ENCODE measurements at places on chromosomes 7 and 10. TPM values are rescaled to one million over a fixed set of nuclear protein-coding genes. Genes with fewer than 3 reads are reported as not detected.

DNA sequence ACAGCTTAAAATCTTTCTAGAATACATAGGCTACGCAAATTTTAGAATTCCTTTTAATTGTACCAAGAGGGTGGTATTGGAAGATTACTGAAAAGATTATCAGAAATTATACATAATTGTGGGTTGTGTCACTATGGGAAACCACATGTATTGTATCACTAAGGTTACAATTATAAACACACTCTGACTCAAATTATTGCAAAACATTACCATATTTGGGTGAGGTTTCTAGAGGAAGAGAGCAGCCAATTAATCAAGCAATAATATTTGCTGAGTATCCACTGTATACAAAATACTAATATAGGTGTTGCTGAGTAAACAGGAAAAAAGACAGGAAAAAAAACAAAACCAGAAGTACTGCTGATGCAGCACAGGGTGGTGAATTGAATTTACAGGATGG is 3.1 kb upstream of the CAPZA2 start:
- DNase-seq, result peak; percentile 73

DNA sequence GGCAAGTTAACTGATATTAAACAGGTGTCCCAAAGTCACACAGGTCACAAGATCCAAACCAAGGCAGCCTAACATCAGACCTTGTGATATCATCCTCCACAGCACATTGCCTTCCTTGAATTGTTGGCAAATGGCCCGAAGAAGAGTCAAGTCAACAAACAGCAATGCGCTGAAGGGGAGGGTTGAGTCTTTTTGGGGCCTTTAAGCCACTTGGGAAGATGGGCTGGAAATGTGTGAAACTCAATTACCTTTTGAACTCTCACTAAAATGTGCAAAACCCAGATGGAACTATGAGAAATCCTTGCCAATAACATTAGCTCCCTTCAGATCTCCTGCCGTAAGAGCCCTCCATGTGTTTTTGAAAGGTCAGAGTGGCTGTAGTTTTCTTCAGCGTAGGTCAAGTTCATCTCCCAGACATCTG is 47.9 kb upstream of the STK17A start:
- no peak for DNase-seq

DNA sequence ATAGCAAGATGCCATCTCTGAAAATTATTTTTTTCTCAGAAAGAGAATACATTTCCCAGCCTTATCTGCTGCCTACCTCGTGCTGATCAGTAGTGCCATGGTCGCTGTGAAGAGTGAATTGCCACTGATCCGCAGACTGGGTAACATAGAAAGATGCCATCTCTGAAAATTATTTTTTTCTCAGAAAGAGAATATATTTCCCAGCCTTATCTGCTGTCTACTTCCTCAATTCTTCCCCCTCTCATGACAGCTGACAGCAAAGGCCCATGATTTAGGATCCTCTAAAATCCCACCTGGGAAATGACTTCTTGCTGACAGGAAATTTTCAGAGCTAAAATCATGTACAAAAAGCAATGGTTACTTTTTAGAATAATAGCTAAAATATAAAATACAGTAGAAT is 92.5 kb upstream of the AHR start:
- DNase-seq, result no peak

GRCh38 chr10:32323051-32323450 is 23.9 kb downstream of the EPC1 start:
- DNase-seq, result no peak

- peak; percentile 15 for DNase-seq
These were observed 60.4 kb upstream of the CACNB2 start for GRCh38 chr10:18079665-18080295.

DNA sequence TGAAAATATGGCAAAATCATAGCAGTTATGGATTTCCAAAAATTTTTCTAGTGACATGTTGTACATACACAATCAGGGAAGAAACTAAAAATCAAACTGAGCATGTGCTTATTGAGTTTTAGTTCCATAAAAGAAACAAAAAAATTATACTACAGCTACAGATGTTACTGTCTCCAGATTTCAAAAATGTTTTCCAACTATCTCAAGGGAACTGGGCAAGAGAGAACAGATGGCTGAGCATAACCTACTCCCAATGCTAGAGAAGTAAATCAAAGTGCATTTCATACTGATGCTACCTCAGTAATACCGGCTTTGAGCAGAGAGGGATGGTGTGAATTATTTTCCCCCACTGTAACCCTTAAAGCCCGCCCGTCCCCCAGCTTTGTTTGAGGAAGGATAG is 40.7 kb upstream of the KMT2C start:
- no peak for DNase-seq

DNA sequence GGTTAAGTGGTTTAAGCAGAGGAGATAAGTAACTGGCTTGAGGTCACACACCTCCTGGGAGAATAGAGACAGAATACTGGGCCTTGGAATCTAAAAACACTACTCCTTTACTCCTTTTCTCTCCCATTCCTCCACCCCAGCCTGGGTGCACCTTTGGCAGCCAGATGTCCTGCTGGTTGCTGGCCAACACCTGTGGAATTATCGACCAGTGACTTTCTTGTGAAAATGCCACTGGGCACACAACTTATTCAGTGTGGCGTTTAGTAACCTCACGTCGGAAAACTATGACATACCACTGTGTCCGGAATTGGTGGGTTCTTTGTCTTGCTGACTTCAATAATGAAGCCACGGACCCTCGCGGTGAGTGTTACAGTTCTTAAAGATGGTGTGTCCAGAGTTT is 26.4 kb downstream of the RNF133 start:
- DNase-seq, result no peak

GRCh38 chr10:101043363-101043707 is 12.3 kb downstream of the SFXN3 start:
- DNase-seq, result no peak

Gene CPEB3
- total RNA-seq, result 0.80 TPM

Gene INSYN2A
- total RNA-seq, result not detected

Gene ZNF736
- 10.7 TPM for total RNA-seq

Gene CFTR
- not detected for total RNA-seq

Gene SFRP4
- not detected for total RNA-seq

Gene DRGX
- 0.33 TPM for total RNA-seq
